ENCODE measurements at places on chromosomes 7 and 10.

GRCh38 chr10:49761789-49762565 is at the start of gene OGDHL:
Gene OGDHL, minus strand, starts transcription at chr10:49762323. Its CDS starts 3,731 bp downstream, at chr10:49758592.
- DNase-seq: peak; percentile 39

GRCh38 chr10:99806091-99806490 is 23.7 kb downstream of the ABCC2 start:
- no peak for DNase-seq

- no peak for DNase-seq
Measured at GRCh38 chr10:132753596-132753995, 32.4 kb downstream of the NKX6-2 start.

GRCh38 chr7:139682136-139683013 is 95.4 kb downstream of the HIPK2 start:
- no peak for DNase-seq

- no peak for DNase-seq
Measured at GRCh38 chr7:49597805-49598204, 175.6 kb upstream of the VWC2 start.

DNA sequence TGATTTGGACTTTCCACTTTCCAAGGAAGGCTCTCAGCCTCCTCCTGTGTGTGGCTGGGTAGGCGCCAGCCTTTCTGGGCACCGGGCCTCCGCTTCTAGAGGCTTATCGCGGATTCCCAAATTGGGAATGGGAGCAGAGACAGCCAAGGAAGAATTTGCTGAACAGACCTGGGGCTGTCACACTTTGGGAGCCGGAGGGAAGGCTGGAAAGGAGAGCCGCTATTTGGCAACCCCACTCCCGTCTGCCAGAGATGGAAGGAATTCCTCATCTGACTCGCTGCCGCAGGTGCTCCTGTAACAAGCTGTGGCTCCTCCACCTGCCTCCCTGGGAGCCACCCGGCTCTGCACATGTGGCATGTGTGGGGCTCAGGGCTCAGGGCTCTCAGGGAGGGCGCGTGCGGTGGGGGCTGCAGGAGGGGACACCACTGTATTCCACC is 50.8 kb upstream of the ECHDC3 start:
- no peak for DNase-seq

DNA sequence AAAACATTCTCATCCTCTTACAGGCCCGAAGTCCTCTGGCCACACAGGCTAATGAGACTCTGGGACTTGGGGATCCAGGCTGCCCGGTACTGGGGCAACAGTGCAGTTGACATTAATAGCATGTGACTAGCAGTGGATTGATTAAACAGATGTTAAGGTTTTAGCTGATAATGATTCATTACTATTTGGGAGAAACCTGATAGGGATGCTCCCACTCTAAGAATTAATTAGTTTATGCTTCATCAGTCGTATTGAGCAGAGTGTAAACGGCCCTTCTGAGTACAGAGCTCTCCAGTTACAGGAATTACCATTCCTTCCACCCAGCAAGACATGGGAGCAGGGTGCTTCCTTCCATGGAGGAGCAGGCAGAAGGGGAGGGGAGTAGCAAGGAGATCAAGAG is 82.7 kb downstream of the RPS24 start:
- DNase-seq: no peak

GRCh38 chr10:26468291-26468690 is 30.1 kb downstream of the APBB1IP start:
- no peak for DNase-seq

GRCh38 chr7:87608431-87608830 is 7.7 kb upstream of the ABCB1 start:
- DNase-seq: no peak

- DNase-seq: no peak
Measured at GRCh38 chr7:42964849-42965805, 33.0 kb downstream of the MRPL32 start.

- DNase-seq: no peak
Measured at GRCh38 chr7:17103984-17104383, 194.5 kb upstream of the AHR start.

DNA sequence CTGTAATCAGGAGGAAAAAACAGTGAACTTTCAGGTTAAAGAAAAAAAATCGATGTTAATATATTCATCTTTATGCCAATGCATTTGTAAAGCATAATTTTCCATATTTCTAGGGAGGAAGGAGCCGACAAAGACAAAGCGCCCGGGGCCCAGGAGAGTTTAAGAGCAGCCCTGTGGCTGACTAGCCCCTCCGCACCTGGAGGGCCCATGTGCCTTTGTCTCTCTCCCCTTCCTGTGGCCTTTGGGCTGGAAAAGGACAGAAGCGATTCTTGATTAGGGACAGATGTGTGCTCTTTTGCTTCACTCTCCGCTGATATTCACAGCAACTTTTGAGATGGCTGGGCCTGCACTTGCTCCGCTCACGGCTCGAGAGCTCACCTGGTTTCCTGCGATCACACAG is 23.1 kb downstream of the DDC start:
- DNase-seq: no peak

Measured in stimulated activated CD4-positive, alpha-beta T cell treated with anti-CD3 and anti-CD28 coated beads, Interleukin-15, amount 100 ng/mL, for 1 hour (primary cell).